Stomach (tissue), 19 donors: ENCODE measurements at places on chromosomes 3 and 15.

GRCh38 chr15:101156509-101157159 lies 95.2 kb downstream of the CHSY1 start:
- no peak for DNase-seq

DNA sequence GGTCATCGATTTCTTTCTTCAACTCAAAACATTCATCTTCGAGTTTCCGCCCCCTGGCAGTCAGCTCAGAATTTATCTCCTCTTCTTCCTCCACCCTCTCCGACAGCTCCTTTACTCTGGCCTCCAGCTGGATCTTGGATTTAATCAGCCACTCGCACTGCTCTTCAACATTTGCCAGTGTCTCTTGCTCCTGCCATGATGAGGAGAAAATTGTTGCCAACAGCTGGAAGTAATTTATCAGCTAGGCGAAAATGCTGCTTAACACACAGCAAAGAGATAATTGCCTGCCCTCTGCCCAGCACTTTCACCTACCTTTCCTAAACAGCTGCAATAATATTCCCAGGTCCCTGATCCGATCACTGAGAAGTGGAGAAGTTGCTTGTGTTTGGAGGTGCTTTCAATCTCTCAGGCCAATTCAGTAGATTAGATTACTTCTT lies 69.3 kb downstream of the MYH15 start:
- peak; percentile 20 for DNase-seq

- DNase-seq: peak; percentile 71
Measured at GRCh38 chr3:101850246-101851051, 1.1 kb downstream of the NFKBIZ start.

- no peak for DNase-seq
Measured at GRCh38 chr15:56492791-56493555, 28.0 kb upstream of the MNS1 start.

GRCh38 chr15:79431636-79432344 lies at the start of gene MINAR1:
MINAR1 (plus strand) TSS chr15:79432336; CDS start chr15:79456148, 23,812 bp downstream.
- peak; percentile 73 for DNase-seq

GRCh38 chr3:2106438-2106837 lies 7.8 kb downstream of the CNTN4 start:
- DNase-seq: no peak

- DNase-seq: no peak
Measured at GRCh38 chr3:64072126-64072525, 48.8 kb upstream of the PSMD6 start.

GRCh38 chr15:45399381-45400212 lies 21.3 kb upstream of the GATM start:
- DNase-seq: peak; percentile 82

DNA sequence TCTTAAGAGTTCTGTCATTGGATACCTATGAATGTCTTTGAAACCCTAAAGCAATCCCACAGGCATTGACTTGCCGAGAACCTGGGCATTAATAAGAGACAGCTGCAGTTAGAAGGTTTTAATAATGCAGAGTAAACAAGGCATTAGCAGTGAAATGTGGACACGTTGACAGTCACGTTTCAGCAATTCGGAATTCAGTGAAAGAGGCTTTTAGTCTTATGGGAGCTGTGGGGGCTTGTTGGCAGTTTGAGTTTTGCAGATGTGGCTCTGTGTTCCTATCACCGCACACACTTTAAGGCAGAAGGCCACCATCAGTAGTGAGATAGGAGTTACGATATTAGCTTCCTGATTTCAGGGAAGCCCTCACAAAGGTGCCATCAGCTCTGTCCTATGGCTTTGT lies 145.2 kb upstream of the NUDT16 start:
- DNase-seq: no peak

DNA sequence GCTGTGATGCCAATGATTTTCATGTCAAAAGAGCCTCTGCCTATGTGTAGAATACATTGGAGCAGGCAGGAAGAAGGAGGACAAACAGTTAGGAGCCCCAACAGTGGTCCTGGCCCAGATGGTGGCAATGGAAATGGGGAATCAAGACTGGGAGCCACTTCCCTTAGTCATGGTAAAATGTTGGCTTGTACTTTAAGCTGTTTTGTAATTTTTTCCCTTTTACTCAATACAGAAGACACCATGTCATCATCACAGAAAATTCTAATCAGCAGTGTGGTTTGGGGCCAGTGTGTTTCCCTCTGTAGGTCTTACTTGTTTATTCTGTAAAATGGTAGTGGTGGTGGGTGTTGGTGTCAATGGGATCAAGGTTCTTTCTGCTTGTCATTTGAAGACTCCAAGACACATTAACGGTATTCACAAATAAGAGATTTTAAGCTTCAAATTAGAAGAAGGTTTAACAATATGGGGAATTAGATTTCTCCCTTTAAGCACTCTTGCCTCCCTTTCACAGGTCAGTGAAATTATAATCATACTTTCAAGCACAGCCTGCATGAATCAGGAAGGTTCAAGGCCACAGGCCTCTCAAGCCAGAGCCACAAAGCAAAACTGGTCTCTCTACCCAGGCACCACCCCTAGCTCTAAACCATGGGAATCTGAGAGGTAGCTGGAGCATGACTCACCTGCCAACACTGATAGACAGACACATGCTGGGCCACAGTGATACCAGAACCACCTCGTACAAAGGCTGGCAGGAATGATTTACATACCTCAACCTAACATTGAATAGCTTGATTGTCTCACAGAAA lies 24.9 kb downstream of the SIAH2 start:
- DNase-seq: peak; percentile 44

DNA sequence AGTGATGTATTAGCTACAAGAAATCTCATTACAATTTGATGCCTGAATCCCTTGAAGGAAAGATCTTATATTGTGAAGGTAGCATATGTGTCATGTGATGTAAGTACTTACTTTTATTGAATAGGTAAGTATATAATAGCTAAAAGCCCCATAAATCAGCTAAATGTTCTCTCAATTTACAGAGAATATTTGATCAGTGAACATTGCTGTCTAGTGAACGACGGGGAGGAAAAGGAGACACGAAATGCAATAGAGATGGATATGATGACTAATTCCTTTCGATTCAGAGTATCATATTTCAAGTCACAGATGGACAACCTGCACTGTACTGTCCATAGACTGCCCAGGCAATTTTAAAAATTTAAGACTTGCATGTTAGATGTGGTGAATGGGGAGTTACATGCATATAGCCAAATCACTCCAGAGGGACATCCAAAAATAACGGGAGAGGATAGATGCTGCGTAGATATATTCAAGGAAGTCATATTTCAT lies 462.1 kb upstream of the CDIN1 start:
- DNase-seq: no peak

DNA sequence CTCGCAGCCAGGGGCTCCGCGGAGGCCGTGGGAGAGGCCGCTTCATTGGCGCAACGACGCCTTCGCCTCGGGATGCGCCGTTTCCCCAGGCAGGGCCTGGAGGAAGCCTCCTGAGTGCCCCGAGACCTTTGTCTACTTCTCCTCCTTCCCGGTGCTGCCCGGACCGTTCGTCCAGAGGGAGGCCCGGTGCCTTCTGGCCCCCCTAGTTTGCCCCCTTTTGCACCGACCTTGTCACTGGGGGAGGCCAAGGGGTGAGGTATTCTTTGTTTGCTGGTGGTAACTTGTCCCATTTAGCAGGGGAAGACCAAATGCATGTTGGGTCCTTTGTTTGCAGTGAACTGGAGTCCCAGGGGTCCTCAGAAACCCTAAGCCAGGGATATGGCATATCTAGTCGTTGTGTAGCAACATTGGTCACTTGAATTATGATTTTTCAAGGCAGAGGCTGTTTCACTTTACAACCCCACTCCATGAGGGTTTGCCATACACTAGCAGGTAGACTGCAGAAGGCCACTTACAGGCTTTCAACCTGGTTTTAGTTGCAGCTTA lies 615 bp downstream of the DHX30 start:
- DNase-seq: no peak

- DNase-seq: peak; percentile 67
Measured at GRCh38 chr15:78810362-78811123, 721 bp downstream of the ADAMTS7 start.

GRCh38 chr3:54641226-54642014 lies 286.4 kb downstream of the LRTM1 start:
- DNase-seq: no peak

GRCh38 chr15:57635300-57635909 lies 43.7 kb downstream of the MYZAP start:
- DNase-seq: no peak

GRCh38 chr15:76973362-76973743 lies 21.6 kb upstream of the PSTPIP1 start:
- DNase-seq: peak; percentile 67

DNA sequence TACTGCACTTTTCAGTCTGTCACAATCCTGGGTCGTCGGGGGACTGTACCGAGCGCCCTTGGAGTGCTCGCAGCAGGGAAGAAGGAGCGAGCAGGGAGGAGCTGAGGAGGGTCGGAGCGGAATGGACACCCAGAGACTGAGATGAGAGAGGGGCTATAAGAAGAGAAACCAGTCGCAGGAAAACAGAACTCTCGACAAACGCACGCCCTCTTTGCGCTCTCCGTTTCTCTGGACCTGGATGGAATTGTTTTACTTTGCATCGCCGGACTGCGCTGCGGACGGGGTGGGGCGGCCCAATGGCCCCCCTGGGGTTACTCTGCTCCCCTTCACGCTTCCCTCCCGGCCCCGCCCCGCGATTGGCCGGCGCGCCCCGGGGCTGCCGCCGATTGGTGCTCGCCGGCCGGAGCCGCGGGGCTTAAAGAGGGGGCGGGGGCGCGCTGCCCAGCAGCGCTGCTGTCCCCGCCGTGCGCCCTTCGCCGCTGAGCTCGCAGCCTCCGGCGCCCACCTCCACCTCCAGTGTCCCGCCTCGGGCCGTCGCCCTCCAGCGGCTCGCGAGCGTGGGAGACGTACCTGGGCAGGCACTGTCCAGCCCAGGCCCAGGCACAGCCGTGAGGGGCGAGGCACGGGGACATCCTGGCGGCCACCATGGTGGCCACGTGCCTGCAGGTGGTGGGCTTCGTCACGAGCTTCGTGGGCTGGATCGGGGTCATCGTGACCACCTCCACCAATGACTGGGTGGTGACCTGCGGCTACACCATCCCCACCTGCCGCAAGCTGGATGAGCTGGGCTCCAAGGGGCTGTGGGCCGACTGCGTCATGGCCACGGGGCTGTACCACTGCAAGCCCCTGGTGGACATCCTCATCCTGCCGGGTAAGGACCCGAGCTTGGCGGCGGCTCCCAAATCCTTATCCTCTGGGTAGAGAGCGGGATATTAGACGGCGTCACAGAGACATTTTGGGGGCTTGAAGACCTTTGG lies at the start of gene CLDN11:
Gene CLDN11 (plus strand): TSS at position 447 of the 977 bp plus-strand sequence. CDS start 199 bp downstream, at position 646.
- DNase-seq: peak; percentile 78

GRCh38 chr3:60080648-60081047 lies 1030.8 kb upstream of the CFAP20DC start:
- DNase-seq: no peak

- no peak for DNase-seq
Measured at GRCh38 chr3:3778641-3779270, 20.5 kb upstream of the LRRN1 start.

- DNase-seq: no peak
Measured at GRCh38 chr3:99909714-99910495, 92.2 kb downstream of the CMSS1 start.

DNA sequence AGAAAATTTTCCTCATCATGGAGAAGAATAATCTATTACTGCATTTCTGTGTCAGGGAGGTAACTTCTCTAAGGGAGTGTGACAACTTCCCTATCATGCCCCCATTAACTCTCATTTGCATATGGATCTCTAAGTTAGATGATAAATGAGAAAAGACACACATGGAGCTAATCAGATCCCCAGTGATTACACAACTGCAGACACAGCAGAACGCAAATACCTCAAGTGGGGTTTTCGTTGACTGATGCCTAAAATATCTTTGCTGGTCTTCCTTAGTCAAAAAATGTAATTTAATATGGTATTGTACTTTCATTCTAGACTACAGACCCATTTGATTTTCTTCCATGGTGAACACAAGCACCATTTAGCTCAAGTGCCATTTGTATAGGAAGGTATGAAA lies 630.5 kb downstream of the TBL1XR1 start:
- DNase-seq: no peak

GRCh38 chr3:149512073-149512782 lies 37.7 kb downstream of the TM4SF4 start:
- DNase-seq: peak; percentile 67

- no peak for DNase-seq
Measured at GRCh38 chr15:64901914-64902313, 9.8 kb upstream of the ANKDD1A start.

- no peak for DNase-seq
Measured at GRCh38 chr15:96273317-96274086, 57.0 kb upstream of the NR2F2 start.

DNA sequence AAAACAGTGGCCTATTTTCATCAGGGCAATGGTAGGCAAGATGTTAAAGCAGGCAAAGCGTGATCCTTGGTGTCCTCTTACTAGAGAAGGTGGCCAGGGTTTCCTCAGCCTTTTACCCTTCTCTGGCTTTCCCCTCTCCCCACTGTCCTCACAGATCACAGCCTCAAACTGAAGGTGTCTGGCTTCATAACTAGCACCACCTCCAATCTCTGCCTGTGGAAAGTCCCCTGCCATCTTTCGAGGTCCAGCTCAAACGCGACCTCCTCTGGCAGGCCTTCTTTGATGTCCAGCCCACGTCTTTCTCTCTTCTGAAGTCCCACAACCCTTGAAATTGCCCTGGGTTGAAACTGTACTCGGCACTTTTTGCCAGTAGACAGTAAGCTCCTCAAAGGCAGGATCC lies 35.9 kb downstream of the CYP19A1 start:
- DNase-seq: no peak

DNA sequence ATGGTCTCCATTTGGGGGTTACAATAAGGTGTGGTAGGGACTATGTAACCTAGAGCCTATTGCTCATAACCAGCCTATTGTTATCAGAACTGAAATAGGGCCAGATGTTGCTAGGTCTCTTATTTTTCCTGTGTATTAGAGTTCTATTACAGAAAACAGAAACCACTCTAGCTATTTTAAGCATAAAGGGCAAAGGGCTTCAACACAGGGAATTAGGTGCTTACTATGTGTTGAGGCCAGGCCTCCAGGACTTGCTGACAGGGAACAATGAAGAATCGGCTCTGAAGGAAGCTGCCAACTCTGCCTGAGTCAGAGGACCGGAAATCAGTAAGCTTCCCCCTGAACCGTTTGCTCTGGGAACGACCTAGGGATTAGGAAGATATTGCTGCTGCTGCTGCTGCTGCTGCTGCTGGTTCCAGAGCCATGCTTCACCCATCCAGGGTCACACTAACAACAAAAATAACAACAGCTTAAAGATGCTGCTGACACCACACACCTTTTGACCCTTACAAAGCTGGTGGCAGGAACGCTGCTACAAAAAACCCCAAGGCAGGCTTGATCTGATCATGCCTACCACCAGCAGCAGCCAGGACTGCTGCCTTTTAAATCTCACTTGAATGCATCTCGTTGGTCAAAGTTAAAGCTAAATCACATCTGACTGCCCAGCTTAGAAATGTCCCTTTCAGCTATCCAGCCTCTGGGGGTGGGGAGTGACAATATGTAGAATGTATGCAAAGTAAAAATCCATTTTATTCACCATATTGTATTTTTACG lies 276.9 kb upstream of the IL12A start:
- DNase-seq: no peak

DNA sequence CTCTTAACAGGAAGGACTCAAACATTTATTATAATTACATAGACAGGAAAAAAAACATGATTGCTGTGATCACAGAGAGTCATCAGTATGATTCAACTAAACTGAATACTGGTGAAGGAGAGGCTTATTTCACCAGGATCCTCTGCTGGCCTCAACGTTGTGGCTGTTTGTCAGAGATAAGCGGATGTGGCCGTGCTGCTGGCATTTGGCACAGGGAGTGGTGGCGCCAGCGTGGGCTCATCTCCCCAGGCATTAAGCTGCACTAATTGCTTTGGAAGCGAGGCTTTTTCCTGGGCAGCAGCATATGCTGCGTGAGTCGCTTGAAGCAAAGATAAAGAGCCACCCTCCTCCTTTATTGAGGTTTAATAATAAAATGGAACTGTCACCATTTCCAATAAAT lies 306.7 kb downstream of the LRTM1 start:
- DNase-seq: no peak
